CD4-positive, CD25-positive, alpha-beta regulatory T cell (primary cell): ENCODE measurements at places on chromosomes 3 and 15. TPM values are rescaled to one million over a fixed set of nuclear protein-coding genes. Genes with fewer than 3 reads are reported as not detected.

The PARP3 gene
- 2.9 TPM for polyA plus RNA-seq

The EFCAB12 gene
- polyA plus RNA-seq: not detected

The LCMT2 gene
- polyA plus RNA-seq: 7.9 TPM

The GOLGA8J gene
- not detected for polyA plus RNA-seq

The RETNLB gene
- polyA plus RNA-seq: not detected

The COMMD2 gene
- 71.7 TPM for polyA plus RNA-seq

The ZKSCAN7 gene
- 2.1 TPM for polyA plus RNA-seq

The CAV3 gene
- polyA plus RNA-seq: not detected

The CEP19 gene
- polyA plus RNA-seq: 5.2 TPM

The MEF2A gene
- 10.1 TPM for polyA plus RNA-seq

The CD200 gene
- 4.8 TPM for polyA plus RNA-seq

The COL6A6 gene
- polyA plus RNA-seq: not detected

The MTMR10 gene
- polyA plus RNA-seq: 7.3 TPM

The CHST2 gene
- 4.8 TPM for polyA plus RNA-seq

The ALG1L2 gene
- not detected for polyA plus RNA-seq

The SLC28A1 gene
- not detected for polyA plus RNA-seq

The ZMYND10 gene
- not detected for polyA plus RNA-seq

The IMPG2 gene
- polyA plus RNA-seq: 0.02 TPM

The LYZL4 gene
- not detected for polyA plus RNA-seq

The DAG1 gene
- polyA plus RNA-seq: 3.5 TPM

The NANOGP8 gene
- not detected for polyA plus RNA-seq

The KBTBD13 gene
- not detected for polyA plus RNA-seq

The ERC2 gene
- not detected for polyA plus RNA-seq

The SPINK8 gene
- polyA plus RNA-seq: not detected

The CRABP1 gene
- polyA plus RNA-seq: not detected

The SCAANT1 gene
- not detected for polyA plus RNA-seq

The SFMBT1 gene
- polyA plus RNA-seq: 19.8 TPM

The MED12L gene
- polyA plus RNA-seq: not detected

The A4GNT gene
- polyA plus RNA-seq: not detected

The EFL1 gene
- polyA plus RNA-seq: 16.7 TPM

The PPARG gene
- 0.16 TPM for polyA plus RNA-seq

The FBXL22 gene
- polyA plus RNA-seq: 0.45 TPM

The SERF2 gene
- 2,106 TPM for polyA plus RNA-seq

The CCDC9B gene
- polyA plus RNA-seq: not detected

The AP4E1 gene
- polyA plus RNA-seq: 3.3 TPM

The LMCD1 gene
- 13.3 TPM for polyA plus RNA-seq

The MUC20 gene
- polyA plus RNA-seq: not detected

The ATP13A5 gene
- polyA plus RNA-seq: not detected

The BNC1 gene
- polyA plus RNA-seq: not detected

The MNS1 gene
- not detected for polyA plus RNA-seq

The GP9 gene
- not detected for polyA plus RNA-seq

The IQCF5 gene
- not detected for polyA plus RNA-seq

The TPRG1 gene
- polyA plus RNA-seq: 1.5 TPM

The UQCRC1 gene
- polyA plus RNA-seq: 186 TPM

The UACA gene
- 0.47 TPM for polyA plus RNA-seq

The EPHB3 gene
- not detected for polyA plus RNA-seq

The LYSMD2 gene
- polyA plus RNA-seq: 32.5 TPM

The RLBP1 gene
- polyA plus RNA-seq: not detected
